Activated T-cell treated with anti-CD3 and anti-CD28 coated beads, Interleukin-2, amount 50 U/mL, for 1 hour (primary cell): ENCODE measurements at places on chromosomes 6 and 20.
A peak's percentile ranks its signal among the peaks of the same experiment; 100 is the strongest.

GRCh38 chr6:43455531-43456428 lies at the start of gene DLK2:
DLK2 (minus strand) TSS chr6:43455548; CDS start chr6:43454825, 723 bp downstream.
- DNase-seq: peak; percentile 60

- DNase-seq: no peak
Observed at GRCh38 chr6:160247457-160247883, 11.2 kb downstream of the SLC22A2 start.

DNA sequence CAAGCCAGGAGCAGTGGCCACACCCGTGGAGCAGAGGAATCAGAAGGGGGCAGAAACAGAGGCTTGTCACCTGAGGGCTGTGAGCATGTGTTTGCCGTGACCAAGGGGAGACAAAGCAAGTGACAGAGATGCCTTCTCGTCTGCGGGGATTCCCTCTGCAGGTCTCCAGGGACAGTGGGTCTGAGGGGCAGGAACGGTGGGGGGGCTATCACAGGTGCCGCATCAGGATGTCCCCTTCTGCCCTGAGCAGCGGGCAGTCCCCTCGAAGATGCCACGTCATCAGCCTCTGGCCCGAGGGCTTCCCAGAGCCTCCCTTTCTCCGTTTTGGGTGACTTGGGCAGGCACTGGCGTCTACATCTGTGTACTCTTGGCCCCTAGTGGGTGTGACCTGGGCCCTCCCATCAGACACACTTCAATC lies 338.7 kb downstream of the PREX1 start:
- no peak for DNase-seq

- no peak for DNase-seq
Observed at GRCh38 chr6:159100395-159101182, 55.8 kb upstream of the TAGAP start.

DNA sequence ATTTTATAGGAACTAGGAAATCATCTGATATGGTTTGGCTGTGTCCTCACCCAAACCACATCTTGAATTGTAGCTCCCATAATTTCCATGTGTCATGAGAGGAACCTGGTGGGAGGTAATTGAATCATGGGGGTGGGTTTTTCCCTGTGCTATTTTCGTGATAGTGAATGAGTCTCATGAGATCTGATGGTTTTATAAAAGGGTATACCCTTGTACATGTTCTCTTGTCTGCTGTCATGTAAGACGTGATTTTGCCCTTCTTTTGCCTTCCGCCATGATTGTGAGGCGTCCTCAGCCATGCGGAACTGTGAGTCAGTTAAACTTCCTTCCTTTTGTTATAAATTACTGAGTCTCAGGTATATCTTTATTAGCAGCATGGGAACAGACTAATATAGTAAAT lies 27.9 kb downstream of the EPM2A start:
- DNase-seq: no peak

DNA sequence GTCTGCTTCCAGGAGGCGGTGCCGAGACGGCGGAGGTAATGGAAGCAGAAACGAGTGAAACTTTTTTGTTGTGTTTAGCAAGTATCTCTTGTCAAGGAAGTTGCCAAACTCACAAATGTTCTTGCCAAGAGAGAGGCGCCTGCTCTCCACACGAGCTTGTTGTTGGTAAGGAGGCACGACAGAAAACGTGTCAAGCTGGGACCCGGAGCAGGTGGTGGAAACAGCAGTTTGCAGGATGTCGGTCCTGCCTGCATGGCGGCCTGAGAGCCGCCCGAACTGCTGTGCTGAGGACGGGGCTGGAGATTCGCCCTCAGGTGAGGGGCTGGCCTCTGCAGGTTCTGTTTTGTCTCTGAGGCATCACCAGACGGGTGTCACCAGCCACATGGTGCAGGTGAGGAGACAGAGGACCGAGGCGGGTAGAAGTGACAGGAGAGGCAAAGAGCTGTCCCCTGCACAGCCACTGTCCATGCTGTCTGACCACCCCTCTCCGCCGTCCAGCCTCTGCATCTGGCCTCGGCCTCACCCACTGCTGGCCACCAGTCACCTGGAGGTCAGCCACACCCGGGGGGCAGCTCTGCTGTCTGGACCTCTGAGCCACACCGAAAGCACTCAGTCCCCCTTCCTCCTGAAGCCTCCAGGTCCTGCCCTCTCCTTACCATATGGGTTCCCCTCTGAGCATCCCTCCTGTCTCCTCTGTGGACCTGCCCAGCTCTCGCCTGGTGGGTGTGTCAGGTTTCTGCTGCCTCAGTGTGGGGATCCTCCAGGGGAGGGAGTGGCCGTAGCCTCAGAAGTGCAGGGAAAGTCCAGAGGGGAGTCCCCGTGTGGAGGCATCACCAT lies 261.5 kb downstream of the TAF4 start:
- no peak for DNase-seq

DNA sequence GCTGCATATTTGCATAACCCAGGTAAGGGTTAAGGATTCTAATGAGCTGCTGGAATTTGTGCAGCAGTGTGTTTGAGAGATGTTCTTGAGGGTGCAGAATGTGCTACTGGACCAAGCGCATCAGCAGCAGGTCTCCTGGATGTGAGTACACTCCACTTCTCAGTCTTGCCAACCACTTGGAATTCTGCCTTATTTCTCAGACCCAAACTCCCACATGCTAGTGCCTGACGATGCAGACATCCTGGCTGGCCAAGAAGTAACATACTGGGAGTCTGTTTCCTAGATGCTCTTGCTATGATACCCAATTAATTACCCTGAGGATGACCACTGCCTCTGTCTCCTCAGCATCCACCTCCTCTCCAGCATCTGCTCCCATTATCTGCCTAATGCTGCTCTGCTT lies 186.6 kb downstream of the MOXD1 start:
- DNase-seq: no peak

GRCh38 chr6:53579338-53579737 lies 34.4 kb upstream of the GCLC start:
- DNase-seq: no peak

DNA sequence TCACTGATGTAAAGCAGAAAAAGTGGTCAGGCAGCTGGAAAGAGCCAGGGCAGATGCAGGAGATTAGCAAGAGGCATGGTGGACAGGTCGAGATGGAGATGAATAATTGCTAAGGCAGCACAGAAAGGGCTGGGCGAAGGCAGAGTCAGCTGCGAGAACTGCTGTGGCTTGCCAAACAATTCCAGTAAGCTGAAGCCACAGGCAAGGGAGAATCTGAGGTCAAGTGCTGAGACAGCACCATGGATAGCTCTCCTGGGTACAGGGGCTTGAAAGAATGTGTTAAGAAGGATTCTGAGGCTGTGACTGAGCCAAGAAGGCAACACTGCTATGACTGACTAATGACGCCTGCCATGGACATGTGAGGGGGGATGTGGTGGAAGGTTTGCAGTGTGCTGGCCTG lies 220.8 kb upstream of the FOXA2 start:
- DNase-seq: no peak

- no peak for DNase-seq
Observed at GRCh38 chr20:14288341-14289330, 48.8 kb downstream of the FLRT3 start.

DNA sequence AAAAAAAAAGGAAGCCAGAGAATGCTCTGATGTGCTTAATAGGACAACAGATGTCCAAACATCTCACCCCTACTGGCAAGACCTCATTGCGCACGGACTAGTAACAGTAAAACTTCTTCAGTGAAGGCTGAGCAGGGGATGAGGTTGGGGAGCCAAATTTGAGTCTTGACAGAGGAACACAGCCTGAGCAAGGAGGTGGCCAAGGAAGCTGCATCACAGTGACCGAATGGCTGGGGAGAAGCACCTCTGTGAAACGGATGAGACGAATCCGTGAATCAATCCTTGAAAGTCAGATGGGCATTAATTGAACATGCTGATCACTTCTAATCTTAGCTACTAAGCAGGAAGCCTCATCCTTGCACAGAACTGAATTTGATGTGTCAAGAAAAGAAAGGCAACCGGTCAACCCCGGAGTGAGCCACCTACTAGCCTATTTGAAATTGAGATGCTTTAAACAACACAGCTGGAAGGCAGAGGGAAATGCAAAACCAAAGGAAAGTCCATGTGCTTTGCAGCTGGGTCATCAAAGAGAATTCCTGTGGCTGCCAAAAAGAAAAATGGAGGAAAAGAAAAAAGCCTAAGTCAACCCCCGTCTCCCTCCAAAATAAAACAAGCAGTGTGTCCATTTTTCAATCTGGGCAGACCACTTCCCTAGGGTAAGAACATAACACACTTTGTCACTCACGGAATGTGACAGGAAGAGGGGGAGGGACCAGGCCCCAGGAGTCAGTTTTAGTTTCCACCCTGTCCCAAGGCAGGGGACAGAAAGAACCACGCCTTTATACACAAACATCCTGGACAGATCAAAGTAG lies 29.5 kb downstream of the PXDC1 start:
- DNase-seq: no peak

DNA sequence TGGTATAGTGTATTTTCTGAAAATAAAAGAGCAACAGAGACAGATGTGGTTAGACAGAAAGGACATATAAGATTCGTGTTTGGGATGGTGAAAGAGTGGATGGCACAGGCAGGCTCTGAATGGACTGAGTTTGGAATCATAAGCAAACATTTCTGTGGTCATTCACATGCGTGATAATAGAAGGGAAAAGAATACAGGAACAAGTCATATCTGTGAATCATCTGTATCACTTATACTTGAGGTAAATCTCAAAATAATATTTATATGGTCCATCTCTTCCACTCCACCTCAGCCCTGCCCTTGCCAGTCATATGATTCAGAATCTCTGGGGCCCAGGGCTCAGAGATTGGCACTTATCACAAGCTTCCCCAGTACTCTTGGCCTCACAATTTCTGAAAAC lies 535.1 kb downstream of the BCKDHB start:
- DNase-seq: no peak

DNA sequence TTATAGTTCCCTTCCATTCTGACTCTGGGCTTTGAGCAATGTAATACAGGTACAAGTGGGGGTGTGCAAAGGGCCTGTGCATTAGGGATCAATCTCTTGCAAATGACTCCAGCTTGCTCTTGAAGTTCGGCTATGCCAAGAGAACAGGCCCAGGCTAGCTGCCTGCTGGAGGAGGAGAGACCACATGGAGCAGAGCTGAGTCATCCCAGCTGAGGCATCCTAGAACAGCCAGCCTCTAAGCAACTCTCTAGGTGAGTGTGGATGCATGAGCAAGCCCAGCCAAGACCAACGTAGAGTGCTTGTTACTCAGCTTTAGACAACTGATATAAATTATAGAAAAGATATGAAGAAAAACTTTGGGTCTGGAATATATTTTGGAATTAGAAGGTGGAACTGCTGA lies 47.6 kb upstream of the RBM24 start:
- DNase-seq: no peak

GRCh38 chr20:869606-870005 lies 36.1 kb downstream of the FAM110A start:
- DNase-seq: no peak

DNA sequence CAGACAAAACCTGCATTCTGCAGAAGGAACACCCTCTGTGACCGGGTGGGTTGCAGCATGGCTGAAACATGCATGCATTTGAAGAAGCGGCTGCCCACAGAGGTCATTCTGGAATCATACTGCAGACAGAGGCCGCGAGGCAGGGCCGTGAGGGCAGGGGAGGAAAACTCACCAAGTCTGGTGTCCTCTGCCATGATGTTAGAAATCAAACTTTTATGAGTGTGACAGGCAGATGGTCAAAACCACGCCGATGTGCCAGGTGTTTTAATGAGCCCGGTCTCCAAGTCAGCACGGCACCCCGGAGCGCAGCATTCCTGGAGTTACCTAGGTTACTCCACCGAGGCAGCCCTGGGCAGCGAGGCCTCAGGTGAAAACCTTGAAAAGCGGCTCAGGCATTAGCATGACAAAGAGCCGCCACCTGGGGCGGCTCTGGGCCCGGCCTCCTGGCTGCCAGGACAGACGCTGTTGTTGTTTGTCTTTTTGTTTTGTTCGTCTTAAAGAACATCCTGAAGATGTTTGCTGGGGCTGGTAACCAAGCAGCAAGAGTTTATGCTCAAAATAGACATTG lies 255.6 kb downstream of the ERMARD start:
- DNase-seq: no peak

DNA sequence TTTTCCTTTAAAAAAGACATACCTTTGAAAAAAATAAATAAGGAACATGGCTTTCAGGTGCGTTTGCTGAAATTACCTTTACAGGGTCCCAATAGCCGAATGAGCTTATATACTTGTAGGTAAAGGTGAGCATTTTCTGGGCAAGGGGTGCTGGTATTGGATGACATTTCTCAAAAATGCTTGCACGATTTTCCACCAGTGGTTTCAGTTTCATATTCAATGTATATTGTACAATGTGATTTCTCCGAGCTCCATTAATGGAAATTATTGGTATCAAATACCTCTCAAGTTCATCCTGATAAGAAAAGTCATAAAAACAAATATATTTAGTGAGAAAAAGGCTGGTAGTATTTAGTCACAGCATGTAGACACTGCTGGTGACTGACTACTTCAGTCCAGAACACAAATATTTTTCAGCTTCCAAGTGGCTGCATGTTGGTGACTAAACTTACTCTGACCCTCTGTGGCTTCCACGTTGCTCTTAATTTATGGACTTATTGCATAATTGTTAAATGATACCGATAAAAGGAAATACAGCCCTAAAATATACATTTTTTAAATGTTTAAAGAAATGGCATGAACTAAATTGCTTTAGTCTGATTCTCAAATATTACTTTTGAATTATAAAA lies 32.9 kb upstream of the ZBTB24 start:
- no peak for DNase-seq

GRCh38 chr6:118589649-118590365 lies 41.7 kb downstream of the PLN start:
- no peak for DNase-seq

- DNase-seq: no peak
Observed at GRCh38 chr6:159684013-159684304, 9.1 kb downstream of the SOD2 start.

DNA sequence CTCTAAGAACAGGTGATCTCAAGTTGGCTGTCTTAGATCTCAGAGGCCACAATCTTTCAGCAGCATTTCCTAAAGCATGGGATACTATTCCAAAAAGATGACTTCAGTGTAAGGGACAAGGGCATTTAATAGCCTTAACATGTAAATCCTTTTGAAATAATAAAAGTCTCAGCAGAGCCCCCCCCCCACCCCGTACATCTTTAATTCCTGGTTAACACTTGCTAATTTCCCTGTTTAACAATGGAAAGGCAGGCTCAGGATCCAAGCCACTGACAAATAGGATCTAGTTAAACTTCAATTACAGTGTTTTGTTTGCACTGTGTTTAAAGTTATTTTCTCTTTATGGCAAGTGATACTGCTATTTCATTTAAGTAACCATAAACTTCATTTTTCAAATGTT lies 12.0 kb downstream of the TASP1 start:
- DNase-seq: no peak

DNA sequence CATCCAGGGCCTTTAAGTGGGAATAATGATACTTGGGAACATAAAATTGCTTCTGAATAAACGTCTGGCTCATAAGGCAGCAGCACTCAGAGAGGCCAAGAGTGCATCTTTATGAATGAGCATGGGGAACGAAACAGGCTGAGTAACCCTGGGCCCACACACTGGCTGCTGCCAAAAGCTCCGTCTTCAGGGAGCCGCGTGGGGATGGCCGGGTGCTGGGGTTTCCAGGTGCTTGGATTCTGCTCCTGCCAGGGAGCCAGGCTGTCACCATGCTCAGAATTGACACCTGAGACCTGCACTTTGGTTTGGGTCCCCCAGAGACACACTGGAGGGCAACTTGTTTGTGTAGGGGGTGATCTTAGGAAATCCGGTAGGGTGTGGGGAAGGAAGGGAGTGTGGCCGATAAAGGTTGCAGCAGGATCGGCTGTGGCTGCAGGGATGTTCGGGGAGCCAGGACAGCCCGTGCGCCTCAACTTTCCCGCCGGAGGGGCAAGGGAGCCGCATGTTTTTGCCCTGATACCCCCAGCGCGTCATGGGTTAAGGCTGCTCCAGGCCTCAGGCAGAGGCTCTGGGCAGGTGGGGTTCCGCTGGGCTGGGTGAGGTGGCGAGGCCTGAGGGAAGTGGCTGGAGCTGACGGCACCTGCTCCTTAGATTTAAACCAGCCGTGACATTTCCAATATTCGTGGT lies 101.8 kb downstream of the YTHDF1 start:
- no peak for DNase-seq
